ENCODE measurements at places on chromosomes 2 and 18.
A peak's percentile ranks its signal among the peaks of the same experiment; 100 is the strongest.

DNA sequence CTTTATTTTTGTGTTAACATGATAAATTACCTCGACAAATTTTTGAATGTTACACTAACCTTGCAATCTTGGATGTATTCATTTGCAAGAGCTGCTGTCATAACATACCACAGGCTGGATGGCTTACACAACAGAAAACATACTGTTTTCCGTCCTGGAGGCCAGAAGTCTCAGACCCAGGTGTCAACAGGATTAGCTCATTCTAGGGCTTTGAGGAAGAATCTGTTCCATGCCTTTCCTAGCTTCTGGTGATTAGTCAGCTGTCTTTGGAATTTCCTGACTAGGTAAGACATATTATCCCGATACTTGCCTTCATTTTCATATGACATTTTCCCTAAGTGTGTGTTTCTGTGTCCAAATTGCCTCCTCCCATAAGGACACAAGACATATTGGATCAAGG lies 188.6 kb upstream of the CDH19 start:
- no peak for DNase-seq

- peak; percentile 89 for DNase-seq
Measured at GRCh38 chr2:28338046-28338817, 54.4 kb upstream of the FOSL2 start.

GRCh38 chr2:720842-721241 lies 43.6 kb upstream of the TMEM18 start:
- no peak for DNase-seq

DNA sequence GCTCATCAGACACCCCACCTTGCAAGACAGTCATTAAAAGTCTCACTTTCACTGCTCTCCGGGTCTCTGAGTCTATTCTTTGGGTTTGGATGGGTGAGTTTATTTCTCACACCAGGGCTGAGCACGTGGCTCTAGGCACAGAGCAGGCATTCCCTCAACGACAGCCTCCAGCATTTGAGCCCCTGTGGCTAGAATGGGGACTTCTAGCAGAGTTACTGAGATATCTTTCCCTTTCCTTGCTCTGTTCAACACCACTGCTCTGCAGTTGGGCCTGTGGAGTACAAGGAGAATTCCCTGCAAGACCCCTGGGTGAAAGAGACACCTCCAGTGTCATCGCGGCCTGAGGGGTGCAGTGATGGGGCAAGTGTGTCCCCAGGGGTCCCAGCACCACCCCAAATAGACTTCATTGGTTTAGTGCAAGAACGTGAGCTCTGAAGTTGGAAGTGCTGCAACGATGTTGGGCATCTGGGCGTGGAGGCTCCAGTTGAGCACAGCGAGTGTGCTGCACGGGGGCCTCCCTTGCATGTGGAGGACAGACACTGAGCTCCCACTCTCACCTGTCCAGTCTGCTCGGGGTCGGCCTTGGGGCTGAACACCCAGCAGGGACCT lies 184.1 kb upstream of the HS6ST1 start:
- peak; percentile 39 for DNase-seq

- no peak for DNase-seq
Measured at GRCh38 chr2:174148833-174149232, 99.5 kb downstream of the OLA1 start.

- no peak for DNase-seq
Measured at GRCh38 chr2:18519914-18520450, 40.5 kb downstream of the RDH14 start.
